ENCODE measurements at places on chromosomes 6 and 20.

DNA sequence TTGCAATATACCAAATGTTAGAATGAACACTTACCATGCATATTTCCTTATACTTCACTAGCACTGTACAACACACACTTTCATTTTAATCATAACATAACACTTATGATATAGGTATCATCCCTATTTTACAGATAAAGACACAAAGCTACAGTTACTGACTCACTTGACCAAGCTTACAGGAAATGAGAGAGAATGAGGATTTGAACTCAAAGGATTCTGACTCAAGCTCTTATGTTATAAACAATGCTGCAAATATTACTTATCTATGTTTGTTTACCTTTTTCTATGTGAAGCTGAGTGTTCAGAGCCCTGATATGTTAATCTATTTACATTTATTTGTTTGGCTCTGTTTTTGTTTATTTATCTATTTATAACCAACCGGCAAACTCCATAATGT lies 245.4 kb downstream of the PTPRK start:
- DNase-seq, result no peak

- DNase-seq, result no peak
Observed at GRCh38 chr20:4869290-4870193, 131.8 kb downstream of the SLC23A2 start.

DNA sequence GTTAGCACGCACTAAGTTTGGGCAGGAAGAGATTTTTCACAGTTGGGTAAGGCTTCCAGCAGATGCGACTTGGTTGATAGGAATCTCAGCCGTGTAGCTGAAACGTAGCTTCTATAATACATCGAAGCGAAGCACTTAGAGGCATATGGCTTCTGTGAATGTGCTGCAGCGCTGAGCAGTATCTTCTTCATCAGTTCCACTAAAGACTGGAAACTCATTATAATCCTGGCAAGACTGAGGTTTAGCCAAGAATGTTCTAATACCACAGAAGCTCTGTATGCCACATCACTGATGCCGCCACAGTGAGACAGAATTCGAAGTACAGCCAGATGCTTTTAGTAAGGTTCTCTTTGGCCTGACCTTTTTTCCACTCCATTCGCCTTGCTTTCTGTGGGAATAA lies 680.2 kb upstream of the AGPAT4 start:
- DNase-seq, result no peak

DNA sequence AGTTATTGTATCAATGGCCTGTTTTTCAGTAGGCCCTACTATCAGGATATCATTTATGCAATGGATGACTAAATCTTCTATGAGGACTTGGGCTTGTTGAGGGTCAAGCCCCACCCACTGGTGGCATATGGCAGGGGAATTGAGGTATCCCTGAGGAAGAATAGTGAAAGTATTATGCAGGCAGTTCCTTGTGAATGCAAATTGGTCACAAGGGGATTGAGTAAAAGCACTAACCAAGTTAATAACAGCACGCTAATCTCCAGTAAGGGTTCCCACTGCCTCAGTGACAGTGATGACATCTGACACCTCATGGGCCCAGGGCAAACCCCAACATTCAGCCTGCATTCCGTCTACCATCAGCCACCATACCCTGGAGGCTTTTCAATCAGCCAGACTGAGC lies 14.9 kb downstream of the BPIFA1 start:
- DNase-seq, result no peak

DNA sequence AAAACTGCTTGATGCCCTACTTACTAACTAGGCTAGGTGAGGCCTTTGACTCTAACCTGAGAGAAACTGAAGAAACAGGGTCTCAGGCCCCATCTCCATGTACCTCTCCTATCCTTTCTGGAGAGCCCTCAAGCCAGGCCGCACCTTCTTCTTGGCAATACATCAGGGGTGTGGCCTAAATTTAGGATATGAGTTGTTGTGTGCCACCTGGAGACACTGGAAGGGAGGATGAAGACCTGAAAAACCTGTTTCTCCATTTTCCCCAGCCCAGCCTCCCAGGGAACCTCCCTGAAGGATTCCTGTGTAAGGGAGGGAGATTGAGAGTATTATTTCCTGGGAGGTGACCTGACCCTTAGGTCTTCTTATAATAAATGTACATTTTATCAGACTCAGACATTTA lies 3.1 kb downstream of the LY6G6D start:
- no peak for DNase-seq

DNA sequence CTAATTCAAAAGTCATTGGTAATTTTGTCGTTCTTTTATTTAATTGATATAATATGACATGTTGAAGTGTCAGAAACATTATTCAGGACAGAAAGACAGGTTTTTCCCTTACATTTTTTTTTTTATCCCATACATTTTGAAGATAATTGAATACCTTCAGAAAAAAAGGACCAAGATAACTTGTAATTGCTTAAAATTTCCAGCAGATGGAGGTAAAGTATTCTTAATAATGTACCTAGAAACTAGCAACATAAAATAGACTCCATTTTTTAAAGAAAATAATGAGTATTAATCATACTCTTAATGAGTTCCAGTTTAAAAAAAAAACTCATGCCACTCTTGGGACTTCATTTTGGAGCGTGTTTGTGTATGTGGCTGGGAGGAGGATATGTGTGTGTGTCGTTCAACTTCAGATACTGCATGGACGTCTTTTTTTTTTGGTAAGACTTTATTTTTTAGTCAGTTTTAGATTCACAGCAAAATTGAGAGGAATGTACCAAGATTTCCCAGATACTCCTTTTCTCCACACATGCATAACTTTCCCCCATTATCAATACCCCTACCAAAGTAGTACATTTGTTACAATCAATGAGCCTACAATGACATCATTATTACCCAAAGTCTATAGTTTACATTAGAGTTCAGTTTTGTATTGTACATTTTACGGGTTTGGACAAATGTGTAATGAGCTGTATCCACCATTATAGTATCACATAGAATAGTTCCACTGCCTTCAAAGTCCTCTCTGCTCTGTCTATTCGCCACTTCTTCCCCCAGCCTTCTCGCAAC lies 79.4 kb downstream of the ROS1 start:
- no peak for DNase-seq

- DNase-seq, result no peak
Observed at GRCh38 chr6:111920578-111920977, 47.3 kb upstream of the FYN start.

DNA sequence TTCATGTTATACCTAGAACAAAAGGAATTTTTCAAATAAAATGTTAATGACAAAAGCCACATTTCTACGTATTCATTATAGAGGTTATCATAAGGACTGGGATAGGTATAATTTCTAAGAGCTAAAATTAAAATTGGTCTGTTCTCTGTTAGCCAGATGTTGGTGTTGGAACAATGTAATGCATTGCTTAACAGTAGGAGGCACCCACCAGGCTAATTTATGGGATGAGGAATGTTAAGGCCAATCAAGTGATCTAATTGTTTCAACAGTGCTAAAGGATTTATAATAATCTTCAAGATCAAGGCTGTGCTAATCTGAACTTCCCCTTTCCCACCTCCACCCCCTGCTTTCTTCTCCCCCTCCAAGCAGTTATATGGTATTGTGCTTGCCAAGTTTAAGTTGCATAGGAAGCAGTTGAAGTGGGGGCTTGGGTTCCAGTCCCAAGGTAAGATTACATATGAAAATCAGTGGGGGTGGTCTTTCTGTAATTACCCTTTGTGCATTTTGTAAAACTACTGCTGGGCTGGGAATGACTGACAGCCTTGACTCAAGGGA lies 89.2 kb upstream of the BACH2 start:
- no peak for DNase-seq

- no peak for DNase-seq
Observed at GRCh38 chr20:59923514-59923913, 9.9 kb downstream of the SYCP2 start.

GRCh38 chr6:48135323-48136084 lies 24.5 kb upstream of the PTCHD4 start:
- DNase-seq, result no peak

DNA sequence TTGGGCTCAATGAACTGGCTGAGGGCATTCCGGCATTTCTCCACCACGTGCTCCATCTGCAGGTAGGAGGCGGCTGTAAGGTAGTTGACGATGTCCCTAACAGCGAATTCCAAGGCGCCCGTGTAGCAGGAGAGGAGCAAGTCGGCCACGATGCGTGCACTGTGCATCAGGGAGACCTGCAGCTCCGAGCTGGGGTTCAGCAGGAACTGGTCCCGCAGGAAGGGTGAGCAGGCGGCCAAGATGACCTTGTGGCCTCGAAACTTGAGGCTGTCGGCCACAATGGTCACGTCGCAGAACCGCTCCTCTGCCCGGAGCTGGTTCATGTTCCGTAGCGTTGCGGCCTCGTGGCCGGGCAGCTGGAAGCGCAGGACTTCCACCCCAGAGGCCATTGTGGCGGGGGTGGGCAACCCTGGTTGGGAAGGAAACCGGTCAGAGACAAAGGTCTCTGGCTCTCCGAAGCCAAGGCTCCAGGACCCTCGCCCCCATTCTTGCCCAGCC lies 920 bp downstream of the ZBTB12 start:
- no peak for DNase-seq

DNA sequence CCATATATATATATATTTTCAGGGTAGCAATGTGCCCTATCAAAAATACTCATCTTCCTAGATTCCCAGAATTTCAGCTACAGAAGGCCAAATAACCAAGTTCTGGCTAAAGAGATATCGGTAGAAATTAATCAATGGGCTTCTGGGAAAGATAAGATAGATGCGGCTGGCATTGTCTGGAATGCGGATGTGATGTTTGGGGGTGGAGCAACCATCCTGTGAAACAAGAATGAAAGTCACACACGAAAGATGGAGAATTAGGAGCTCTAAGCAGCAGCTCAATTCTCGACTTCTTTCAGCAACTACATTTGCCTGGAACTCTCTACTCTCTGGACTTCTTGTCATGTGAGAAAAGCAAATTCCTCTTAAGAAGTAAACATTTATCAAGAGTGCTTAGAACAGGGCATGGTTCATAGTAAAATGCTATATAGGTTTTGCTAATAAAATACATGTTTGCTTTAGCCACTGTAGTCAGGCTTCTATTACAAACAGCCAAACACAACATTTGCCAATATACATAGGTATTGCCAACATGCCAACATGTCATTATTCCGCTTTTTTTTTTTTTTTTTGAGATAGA lies 90.8 kb downstream of the CLIC5 start:
- DNase-seq, result no peak

GRCh38 chr20:8581446-8582183 lies 449.5 kb downstream of the PLCB1 start:
- DNase-seq, result no peak

DNA sequence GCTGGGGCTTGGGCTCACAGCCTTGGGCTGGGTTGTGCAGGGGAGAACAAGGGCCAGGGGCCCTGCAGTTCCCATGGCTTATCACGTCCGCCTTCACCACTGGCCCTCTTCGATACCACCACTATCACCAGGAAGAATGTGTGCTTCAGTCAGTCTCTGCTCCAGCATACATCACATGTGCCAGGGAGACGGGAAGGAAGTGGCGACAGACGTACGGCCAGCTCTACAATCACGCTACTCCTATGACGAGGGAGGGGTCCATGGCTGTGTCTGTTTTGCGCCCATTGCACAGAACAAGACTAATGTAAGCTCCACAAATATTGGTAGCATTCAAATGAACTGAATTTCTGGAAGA lies 72.1 kb downstream of the TRAM2 start:
- DNase-seq, result no peak

DNA sequence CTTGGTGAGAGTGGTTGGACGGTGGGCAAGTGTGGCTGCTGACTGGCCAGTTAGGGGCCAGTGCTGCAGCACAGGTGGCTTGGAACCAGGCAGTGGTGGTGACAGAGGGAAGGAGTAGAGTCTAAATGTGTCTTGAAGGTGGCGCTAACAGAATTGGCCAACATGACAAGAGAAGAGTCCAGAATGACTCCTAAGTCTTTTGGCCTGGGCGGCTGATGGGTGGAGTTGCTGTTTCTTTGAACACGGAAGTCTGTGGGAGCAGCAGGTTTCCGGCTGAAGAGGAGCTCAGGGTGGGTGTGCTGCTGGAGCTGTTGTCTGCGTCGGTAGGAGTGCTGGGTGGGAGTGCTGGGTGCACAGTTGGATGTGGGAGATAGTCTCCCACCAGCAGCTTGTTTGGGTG lies 10.1 kb downstream of the LSM14B start:
- no peak for DNase-seq

GRCh38 chr6:32167154-32167760 lies 2.9 kb downstream of the EGFL8 start:
- no peak for DNase-seq

DNA sequence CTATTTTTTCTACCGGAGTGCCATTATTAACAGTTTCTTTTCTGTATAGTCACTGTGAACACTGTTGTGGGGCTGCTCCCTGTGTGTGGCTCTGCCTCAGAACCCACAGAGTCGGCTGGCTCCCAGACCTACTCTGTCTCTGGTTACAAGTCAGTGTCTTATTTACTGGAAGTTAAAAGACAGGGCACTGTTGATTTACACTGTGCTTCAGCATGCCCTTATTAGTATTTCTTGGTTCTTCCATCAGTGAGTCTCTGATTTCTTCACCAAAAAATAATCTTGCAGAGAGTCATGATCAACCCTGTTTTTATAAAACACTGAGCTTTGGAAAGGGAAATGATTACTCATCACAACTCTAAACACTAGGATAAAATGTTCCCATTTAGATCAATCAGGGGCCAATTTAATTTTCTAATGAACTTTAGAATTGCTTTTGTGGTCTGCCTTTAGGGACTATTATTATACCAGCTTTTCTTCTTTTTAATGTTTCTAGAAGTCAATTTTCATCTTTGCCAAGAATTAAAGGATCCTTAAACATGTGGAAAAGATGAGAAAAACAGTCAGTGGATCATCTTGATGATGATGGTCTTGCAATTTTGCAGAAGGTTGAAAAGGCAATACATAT lies 92.6 kb downstream of the UTRN start:
- no peak for DNase-seq

GRCh38 chr6:3665608-3666007 lies 85.9 kb downstream of the PXDC1 start:
- no peak for DNase-seq

GRCh38 chr20:49945701-49946477 lies 9.7 kb downstream of the RNF114 start:
- DNase-seq, result no peak

DNA sequence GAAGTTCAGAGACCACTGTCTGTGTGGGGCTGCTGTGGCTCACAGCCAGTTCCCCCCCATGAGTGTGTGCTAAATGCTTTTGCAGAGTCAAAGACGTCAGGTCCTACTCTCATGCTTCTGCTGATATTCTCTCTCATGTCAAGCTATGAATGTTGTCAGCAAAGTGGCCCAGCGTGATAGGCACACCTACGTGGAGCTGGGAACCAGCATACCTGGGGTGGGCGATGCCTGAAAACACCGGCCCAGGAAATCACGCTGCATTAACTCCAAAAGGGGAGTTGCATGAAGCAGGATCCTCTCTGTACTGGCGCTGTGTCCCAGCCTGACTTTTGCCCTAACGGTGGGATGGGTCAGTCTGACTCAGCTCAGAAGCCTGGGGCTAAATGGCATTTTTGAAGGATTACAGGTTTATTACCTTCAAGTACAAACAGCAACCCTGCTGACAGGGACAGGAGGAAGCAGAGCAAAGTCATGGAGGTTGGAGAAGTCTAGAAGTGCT lies 9.0 kb upstream of the MRPS10 start:
- no peak for DNase-seq
